ENCODE measurements at places on chromosomes 3 and 15. TPM values are rescaled to one million over a fixed set of nuclear protein-coding genes. Genes with fewer than 3 reads are reported as not detected.

LTK gene
- total RNA-seq, result 0.18 TPM

GRCh38 chr3:7172996-7173395 is 312.1 kb downstream of the GRM7 start:
- no peak for DNase-seq

GRCh38 chr3:48750856-48751255 is 33.8 kb upstream of the IP6K2 start:
- no peak for DNase-seq

- DNase-seq, result no peak
Measured at GRCh38 chr3:39121621-39122020, 14.1 kb downstream of the TTC21A start.

DNA sequence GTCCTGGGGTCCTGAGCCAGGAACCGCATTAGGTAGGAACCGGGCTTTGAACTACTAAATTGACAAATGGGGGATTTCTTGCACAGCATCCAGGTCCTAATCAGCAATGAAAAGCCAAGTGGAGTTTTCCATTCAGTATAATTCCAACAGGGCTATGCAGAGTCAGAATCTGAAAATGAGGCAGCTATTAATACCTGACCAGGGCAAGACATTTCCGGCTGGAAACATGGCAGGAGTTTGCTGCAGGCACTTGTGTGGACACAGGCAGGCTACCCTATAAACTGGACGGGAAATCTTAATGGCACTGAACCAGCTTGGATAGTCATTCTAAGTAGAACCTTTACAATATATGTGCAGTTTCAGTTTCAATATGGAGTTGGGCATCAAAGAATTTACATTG is 553.1 kb downstream of the FGF12 start:
- DNase-seq, result no peak

GRCh38 chr3:122691195-122691594 is 10.6 kb downstream of the PARP14 start:
- no peak for DNase-seq

GRCh38 chr3:7749931-7750695 is 751.5 kb upstream of the LMCD1 start:
- no peak for DNase-seq

GRCh38 chr15:31396881-31397560 is 70.4 kb downstream of the KLF13 start:
- DNase-seq, result no peak

GRCh38 chr3:133124511-133124910 is 86.3 kb downstream of the TMEM108 start:
- no peak for DNase-seq
